ENCODE measurements at places on chromosomes 7 and 10. TPM values are rescaled to one million over a fixed set of nuclear protein-coding genes. Genes with fewer than 3 reads are reported as not detected.

The MRPS33 gene
- 103 TPM for polyA plus RNA-seq

- DNase-seq: no peak
Measured at GRCh38 chr10:71250842-71251241, 38.5 kb downstream of the UNC5B start.

GRCh38 chr10:49289480-49289879 lies 9.5 kb upstream of the C10orf71 start:
- no peak for DNase-seq

GRCh38 chr10:84077768-84078167 lies 61.5 kb upstream of the GHITM start:
- DNase-seq: no peak

DNA sequence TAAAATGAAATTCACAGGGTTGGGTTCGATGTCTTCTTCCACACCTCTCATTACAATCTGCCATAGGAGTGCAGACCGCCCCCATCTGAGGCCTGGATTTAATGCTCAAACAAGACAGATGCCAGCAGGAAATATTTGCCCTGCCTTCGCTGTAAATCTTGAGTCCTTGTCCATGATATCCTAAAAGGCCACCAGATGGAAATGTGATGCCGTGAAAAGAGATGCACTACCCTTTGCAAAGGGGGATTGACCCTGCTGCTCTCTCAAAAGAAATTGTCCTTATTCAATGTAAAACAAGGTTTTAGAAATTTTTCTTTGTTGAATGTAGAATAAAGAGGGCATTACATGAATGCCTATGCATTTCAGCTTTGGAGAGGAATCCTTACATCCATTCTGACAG lies 37.5 kb downstream of the AGAP4 start:
- no peak for DNase-seq

The AKR1B15 gene
- not detected for polyA plus RNA-seq

The ITIH5 gene
- not detected for polyA plus RNA-seq

- DNase-seq: no peak
Measured at GRCh38 chr7:70318511-70318910, 720.2 kb downstream of the AUTS2 start.

The AHR gene
- polyA plus RNA-seq: 7.4 TPM

GRCh38 chr10:1522237-1522636 lies 215.1 kb downstream of the ADARB2 start:
- no peak for DNase-seq

The GJD4 gene
- polyA plus RNA-seq: not detected

DNA sequence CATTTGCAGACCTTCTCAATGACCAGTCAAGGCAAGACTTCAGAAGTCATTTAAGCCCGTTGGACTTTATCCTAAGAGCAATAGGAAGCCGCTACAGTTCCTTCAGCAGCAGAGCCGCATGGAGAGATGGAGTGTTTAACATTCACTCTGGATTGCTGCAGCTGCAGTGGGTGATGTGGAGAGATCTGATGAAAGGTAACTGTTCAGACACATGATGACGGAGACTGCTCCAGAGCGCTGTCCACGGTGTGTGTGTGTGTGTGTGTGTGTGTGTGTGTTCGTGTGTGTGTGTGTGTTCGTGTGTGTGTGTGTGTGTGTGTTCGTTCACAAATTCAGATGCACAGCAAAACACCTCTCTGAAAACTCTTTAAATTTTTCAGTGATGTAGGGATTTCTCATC lies 37.0 kb downstream of the SEC61G start:
- DNase-seq: no peak

The EPDR1 gene
- 3.3 TPM for polyA plus RNA-seq

DNA sequence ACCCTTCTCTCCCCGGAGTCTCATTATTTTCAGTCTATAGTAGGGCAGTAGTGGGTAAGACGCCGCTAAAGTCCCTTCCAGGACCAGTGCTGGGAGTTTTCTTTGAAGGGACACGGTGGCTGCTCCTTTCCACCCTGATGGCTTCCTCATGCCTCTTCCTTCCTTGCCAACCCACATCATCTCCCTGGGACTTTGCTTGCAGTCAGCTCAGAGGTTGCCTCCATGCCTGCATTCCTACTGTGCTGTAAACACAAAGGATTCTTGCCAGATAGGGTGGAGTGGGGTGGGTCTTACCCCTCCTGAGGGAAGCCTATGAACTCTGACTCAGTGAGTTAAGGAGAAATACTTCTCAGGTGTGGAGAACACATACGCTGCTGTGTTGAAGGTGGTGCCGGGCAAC lies 59.9 kb upstream of the IGFBP3 start:
- no peak for DNase-seq

DNA sequence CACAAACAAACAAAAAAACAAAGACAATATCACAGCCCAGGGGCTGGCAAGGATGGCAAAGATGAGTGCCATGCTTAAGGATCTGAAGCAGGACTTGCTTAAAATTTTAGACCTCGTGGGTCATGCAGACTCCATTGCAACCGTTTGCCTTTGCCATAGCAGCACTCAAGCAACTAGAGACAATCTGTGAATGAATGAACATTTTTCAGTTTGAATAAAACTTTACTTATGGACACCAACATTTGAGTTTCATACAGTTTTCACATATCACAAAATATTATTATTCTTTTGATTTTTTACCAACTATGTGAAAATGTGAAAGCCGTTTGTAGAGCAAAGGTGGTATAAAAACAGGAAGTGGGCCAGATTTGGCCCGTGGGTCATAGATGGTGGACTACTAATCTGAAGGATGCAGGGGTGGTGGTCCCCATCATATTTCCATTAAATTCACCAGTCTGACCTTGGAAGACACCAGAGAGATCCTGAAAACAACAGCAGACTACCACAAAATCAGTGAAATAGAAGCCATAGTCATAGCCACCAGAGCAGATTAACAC lies 8.3 kb upstream of the RBM17 start:
- DNase-seq: no peak

DNA sequence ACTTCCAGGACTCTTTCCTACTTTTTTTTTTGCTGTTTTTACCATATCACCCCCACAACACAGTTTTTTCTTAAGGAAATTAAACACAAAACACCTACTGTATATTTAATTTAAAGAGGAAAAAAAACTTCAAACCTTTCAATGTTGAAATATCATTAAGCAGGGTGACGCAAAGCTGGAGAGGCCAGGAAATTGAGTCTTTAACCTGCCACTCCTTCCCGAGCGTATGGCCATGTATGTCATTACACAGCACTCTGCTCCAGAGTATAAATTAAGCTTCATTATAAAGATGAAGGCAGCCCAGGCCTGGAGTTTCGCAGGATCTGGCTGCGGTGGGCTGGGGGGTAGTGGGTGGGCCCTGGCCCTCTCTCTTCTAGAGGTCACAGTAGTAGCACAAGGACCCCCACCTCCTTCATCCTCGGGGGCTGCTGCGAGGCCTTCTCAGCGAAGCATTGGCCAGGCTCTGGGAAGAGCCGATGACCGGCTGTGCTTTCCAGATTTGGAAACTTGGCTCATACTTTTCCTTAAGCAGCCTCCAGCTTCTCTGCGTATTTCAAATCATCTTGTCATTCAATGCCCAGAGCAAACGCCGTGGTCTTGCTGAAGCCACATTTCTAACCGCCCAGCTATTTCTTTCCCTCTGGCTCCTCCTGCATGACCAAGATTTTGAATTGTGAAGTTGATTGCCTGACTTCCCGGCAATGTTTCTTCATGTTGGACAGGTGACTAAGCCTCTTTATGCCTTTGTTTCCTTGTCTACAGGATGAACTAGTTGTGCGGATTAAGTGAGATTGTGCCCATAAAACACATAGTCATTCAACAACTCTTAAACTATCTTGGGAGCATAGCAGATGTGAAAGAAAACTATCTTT lies 765.1 kb downstream of the SUGCT start:
- DNase-seq: no peak

The FGF8 gene
- not detected for polyA plus RNA-seq

- DNase-seq: no peak
Measured at GRCh38 chr7:52825611-52826010, 209.8 kb upstream of the POM121L12 start.

All from naive thymus-derived CD4-positive, alpha-beta T cell (primary cell).